ENCODE measurements at places on chromosomes 11 and 22.

DNA sequence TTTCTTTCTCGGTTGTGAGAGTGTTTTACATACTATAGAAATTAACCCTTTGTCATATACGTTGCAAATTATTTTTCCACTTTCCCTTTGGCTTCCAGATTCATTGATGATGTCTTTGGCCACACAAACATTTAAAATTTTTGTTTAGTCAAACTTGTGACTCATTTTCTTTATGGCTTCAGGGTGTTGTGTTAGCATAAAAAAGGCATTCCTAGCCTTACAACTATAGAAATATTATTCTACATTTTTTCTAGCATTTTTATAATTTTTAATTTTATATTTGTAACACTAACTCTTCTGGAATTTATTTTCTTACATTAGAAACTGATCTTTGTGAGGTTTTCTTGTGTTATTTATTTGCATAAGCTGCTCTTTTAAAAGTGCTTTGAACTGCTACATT is 12.1 kb downstream of the GRIA4 start:
- no peak for DNase-seq

GRCh38 chr11:820655-821511 is 2.2 kb downstream of the PNPLA2 start:
- DNase-seq: no peak

- no peak for DNase-seq
Observed at GRCh38 chr11:110737593-110737992, 25.4 kb upstream of the ARHGAP20 start.

DNA sequence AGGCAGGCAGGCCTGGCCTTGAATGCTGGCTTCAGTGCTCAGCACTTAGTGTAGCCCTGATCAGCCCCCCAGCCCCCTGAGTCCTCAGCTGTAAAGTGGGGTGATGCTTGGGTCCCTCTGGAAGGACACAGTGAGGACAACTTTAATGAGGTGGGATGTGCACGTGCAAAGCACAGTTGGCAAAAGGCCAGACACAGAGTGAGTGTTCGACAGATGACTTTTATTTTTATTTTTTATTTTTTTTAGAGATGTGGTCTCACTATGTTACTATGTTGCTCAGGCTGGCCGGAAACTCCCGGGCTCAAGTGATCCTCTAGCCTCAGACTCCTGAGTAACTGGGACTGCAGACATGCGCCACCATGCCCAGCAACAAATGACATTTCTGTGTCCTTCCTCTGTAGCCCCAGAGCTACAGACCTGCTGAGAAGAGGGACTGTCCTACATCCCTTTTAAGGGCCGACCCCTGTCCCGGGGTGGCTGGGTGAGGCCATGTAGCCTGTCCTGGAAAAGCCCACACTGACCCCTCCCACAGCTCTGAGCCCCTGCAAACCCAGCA is 6.9 kb upstream of the C11orf96 start:
- DNase-seq: no peak

GRCh38 chr11:4511282-4512245 is 29.1 kb downstream of the OR52K1 start:
- no peak for DNase-seq

DNA sequence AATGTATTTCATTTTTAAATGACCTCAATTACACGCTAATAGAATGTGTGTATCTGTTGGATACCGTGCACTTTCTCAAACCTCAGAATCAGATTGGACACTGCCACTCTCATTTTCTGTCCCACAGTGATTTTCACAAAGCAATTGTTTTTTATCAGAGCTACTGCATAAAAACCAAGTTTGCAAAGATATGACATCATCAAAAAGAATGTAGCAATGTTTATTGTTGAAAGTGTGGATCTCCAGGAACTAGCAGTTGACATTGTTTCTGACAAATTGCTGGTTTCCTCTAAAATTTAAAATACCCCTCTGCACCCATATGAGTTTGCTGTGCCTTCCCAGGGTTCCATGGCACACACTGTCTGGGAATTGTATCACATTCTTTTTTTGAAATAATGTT is 362.7 kb upstream of the DDI1 start:
- peak; percentile 28 for DNase-seq

DNA sequence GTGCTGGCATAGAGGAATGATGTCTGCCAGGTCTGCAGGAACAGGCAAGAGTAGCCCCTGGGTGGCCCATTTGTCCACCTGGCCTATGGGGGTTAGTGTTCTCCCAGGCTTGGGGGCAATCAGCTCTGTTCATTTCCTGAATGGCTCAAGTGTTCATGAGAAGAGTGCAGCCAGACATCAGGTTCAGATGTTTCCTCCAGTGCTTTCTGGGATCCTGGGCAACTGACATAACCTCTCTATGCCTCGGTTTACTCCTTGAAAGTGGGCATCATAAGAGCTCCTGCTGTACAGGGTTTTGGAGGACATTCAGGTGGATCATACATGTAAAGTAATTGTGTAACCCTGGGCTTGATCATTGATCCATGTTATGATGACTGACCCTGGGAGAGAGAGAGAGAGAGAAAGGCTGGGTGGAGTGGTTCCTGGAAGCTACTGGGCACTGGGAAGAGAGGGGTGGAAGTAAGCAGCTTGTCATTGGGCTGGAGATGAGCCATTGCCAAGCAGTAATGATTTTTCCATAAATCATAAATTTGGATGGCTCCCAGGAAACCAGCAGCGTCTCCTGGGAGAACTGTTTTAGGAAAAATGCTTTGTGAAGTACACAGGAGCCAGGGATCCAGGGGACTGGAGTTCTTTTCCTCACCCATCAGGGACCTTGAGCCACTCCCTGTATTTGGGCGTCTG is 30.2 kb upstream of the ACCSL start:
- peak; percentile 22 for DNase-seq

DNA sequence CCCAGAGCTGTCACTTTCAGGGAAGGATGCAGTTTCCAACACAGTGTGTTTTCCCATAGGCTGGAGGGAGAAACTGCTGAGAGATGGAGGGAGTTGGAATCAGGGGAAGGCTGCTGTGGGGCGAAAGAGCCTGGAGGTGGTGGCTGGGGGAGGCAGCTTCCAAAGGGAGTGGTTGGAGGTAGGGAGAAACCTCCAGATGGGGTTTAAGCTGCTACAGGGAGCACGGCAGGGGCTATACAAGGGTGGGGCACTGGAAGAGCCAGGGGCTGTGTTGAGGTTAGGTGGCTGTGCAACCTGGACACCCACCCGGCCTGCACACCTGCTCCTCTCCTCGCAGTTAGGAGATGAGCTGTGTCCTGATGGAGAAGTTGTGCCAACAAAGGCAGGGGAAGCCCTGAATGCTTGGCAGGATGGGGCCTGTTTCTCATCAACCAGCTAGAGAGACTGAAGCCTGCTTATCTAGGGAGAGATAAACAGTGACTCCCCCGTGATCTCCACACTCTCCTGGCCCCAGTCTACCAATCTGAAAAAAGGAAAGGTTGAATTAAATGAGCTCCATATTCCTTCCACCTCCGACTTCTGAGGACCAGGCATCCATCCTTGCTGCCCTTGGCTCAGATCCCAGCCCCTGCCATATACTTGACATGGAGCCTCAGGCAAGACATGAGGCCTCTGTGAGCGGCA is 3.6 kb upstream of the SLCO2B1 start:
- DNase-seq: no peak

DNA sequence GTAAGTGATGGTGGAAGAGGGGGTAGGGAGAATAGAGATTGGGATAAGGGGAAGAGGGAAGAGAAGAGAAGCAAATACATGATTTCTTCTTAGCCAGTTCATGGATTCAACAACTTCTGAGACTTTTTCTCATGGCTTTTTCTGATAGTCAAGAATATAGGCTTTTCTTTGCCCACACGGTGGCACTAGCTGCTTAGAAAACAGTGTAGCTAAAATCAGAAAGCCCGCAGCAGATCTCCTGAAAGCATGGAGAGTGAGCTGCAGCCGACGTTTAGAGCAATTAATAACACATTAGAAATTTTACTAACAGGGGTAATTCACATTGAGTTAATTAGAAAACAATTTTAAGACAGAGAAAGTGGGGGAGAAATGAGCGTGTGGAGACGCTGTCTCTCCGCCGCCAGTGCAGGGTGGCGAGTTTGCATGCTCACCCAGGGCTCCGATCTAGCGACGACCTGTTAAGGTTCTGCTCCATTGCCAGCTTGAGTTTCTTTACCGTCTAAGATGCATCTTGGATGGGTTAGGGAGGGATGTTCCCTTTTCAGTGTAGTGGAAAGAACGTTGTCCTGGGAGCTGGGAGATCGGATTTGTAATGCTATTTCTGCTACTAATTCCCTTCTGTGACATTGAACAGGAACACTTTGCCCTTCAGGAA is 3.3 kb upstream of the RAG1 start:
- peak; percentile 61 for DNase-seq

GRCh38 chr22:22674467-22674866 is 30.1 kb downstream of the GGTLC2 start:
- DNase-seq: no peak

GRCh38 chr11:9070749-9071491 is 20.5 kb downstream of the SCUBE2 start:
- DNase-seq: no peak
